ENCODE measurements at places on chromosomes 11 and 22. TPM values are rescaled to one million over a fixed set of nuclear protein-coding genes. Genes with fewer than 3 reads are reported as not detected.

NPTXR gene
- under 0.01 TPM for total RNA-seq

LIF gene
- 0.68 TPM for total RNA-seq

DRAP1 gene
- total RNA-seq: 217 TPM

RAB36 gene
- total RNA-seq: 0.34 TPM

ENTHD1 gene
- total RNA-seq: not detected

TRPT1 gene
- total RNA-seq: 12.4 TPM

MRGPRX4 gene
- total RNA-seq: not detected

KBTBD4 gene
- total RNA-seq: 9.0 TPM

APOL4 gene
- 1.3 TPM for total RNA-seq

CNIH2 gene
- under 0.01 TPM for total RNA-seq

ZNF214 gene
- total RNA-seq: 2.1 TPM

RHBDD3 gene
- 22.2 TPM for total RNA-seq
